ENCODE measurements at places on chromosomes 13 and 19.

DNA sequence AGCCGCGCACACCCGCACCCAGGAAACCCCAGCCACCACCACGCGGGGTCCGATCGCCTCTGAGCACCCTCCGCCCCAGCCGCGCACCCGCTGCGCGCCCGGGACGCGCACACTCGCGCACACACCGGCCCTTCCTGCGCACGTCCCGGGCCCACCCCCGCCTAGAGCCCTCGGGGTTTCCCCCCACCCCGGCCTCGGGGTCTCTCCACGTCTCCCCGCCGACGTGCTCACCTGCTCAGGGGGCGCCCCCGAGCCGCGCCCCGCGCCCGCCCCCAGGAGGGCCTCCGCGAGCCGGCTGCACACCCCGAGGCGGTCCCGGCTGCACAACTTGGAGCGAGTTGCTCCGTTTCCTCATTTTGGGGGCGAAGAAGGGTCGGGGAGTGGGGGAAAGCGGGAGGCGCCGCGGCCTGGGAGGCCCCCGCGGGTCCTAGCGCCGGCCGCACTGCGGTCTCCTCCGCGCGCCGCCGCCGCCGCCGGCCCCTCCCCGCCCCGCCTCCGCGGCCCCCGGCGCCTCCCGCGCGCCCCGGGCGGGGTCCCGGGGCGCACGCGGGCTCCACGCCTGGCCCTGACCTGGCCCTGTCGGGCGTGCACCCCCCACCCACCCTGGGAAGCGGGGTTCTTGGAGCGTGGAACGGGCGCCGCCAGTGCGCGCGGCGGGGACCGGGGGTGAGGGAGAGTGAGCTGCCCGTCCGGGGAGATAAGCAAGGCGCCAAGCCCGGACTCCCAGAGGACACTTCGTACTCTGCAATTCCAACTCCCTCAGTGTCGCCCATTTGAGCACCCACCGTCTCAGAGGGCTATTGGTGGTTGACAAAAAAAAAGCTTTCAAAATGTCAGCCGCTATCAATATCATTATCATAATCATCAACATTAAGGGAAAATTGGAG is at the start of gene MATK:
Gene MATK (minus strand): TSS at position 444 of the 887 bp plus-strand sequence. CDS start 1,246 bp downstream, outside the sequence.
- peak; percentile 52 for DNase-seq

GRCh38 chr13:110780422-110780821 is 66.9 kb downstream of the ING1 start:
- DNase-seq = no peak

DNA sequence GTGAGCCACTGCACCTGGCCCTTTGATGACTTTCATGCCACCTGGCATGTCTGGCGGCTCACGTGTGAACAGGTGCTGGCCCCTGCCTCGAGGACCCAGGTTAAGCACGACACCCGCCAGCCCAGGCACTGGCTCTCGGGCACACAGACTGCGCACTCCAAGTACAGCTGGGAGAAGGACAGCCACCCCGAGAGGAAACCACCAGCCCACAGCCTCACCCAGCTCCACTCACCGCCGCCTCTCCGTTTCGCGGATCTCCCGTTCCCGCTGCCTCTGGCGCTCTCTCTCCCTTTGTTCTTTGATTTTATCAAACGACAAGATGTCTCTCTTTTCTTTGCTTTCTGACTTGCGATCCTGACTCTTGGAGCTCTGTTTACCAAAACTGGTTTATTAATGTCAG is 27.4 kb upstream of the TINCR start:
- no peak for DNase-seq

DNA sequence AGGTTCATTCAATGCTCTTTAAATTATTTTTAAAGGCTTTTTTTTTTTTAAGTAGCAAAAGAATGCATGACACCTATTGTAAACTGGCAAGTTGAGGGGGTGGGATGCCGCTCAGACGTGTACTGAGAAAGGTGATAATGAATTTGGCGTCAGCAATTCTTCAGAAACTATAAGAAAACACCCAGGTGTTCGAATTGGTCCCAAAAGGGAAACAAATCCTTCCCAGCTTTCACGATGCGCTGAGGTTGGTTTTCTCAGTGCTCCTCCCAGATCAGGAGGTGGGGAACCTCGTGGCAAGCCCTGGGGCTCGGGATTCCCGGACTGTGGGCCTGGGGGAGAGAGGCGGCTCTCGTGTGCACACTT is 543 bp upstream of the FAM124A start:
- peak; percentile 7 for DNase-seq

DNA sequence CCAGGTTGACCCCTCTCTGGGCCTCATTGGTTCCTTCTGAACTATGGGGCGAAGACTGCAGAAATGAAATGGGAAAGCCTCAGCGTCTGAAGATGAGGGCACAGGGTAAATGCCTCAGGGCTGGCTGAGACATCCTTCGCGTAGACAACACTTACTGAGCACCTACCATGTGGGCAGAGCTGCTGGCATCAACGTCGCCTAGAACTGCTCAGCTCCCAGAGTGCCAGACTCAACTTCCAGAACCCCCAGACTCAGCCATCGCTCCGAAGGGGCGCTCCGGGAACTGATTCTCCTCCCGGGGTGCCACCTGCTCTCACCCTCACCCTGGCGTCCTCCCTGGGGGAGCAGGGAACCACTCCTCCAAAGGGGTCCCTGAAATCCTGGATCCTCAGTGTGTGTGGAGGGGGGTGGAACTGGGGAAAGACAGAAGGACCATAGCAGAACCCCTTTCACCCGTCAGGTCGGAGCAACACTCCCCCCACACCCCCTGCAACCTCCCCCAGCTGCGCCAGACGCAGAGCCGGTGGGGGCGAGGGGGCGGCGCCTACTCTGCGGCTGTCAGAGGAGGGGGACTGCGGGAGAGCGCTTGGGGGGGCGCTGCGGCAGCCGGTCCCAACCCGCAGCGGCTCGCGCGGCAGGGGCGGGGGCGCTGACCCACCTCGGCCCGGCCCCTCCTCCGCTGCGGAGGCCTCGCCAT is 8.2 kb upstream of the NFIC start:
- peak; percentile 40 for DNase-seq

- DNase-seq = no peak
These were observed 43.6 kb downstream of the RASA3 start for GRCh38 chr13:114088863-114089262.

DNA sequence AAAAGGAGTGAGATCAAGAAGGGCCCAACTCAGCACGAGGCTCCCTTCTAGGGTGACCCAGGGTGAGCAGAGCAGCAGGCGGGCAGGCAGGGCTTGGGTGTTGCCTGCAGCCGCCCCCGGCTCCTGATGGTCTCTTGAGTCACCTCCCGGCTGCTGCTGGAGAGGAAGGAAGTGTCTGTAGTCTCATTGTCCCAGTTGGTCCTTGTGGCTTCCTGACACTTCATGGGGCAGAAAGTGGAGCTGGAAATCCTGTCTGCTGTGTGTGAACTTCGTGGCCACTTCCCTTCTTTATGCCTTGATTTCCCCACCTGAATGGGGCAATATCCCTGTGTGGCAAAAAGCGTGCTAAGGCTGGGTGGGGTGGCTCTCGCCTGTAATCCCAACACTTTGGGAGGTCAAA is 2.5 kb downstream of the MAP1S start:
- no peak for DNase-seq

GRCh38 chr19:16266586-16266942 is 58.1 kb upstream of the KLF2 start:
- DNase-seq = peak; percentile 27

DNA sequence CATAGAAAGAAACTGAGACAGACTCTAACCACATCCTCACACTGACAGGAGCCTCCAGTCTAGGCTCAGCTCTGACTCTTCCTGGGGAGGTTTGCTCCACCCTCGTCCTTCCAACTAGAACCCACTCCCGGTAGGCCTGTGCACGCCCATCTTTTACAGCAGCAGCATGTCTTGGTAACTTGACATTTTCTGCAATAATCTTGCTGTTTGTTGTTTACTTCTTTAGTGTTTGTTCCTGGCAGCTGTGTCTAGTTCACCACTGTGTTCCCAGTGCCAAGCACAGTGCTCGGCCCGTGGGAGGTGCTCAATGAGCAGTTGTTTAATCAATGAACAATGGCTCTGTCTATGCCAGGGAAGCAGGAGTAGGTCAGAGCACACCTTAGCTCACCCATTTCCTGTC is 23.1 kb upstream of the ZNF729 start:
- no peak for DNase-seq

DNA sequence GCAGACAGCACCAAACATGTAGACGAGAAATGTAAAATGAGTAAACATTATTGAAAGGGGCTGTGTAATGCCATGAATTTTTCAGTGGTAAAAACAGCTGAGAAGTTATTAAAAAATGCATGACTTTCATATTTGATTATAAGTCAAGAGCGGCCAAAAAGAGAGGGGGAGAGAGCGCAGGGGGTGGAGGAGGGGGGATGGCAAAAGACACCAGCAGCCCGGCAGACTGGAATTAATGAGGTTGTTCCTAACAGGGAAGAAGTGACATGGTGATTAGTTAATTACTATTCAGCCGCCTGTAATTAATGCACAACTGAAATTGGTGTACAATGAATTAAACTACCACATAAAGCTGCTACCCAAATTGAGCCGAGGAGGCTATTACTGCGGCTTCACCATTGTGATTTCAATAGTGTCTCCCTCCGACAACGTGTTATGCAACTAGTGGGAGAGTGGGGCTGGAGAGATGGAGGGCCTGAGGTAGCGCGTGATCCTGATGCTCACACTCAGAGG is 89.1 kb upstream of the VSTM2B start:
- no peak for DNase-seq

DNA sequence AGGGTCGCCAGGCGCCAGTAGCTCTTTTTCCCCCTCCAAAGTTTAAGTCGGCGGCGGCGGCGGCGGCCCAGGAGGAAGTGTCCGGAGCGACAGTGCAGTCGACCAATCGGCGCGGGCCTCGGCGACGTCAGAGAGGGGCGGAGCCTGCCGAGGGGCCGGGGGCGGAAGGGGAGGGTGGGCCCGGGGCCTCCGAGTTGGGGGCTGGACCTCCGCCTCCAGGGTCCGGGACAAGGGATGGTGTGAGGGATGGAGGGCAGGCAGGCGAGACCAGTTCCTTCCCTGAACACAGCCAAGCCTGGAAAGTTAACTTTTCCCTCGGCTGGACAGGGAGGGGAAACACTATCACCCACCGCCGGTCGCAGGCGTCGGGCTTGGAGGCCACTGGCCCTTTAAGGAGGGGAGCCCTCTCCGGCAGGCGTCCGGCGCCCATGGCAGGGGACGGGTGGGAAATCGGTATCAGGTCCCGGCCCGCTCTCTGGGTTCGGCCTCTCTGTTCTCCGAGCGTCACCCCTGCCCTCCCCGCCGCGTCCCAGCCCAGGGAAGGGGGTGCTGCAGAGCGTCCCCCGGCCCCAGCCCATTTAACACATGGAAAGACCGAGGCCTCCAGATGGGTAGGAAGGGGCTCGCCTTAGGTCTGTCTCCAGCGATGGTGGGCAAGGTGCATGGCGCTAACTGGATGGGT is at the start of gene PRKD2:
Gene PRKD2 (minus strand): TSS at position 81 of the 682 bp plus-strand sequence. CDS start 744 bp downstream, outside the sequence.
- peak; percentile 93 for DNase-seq

DNA sequence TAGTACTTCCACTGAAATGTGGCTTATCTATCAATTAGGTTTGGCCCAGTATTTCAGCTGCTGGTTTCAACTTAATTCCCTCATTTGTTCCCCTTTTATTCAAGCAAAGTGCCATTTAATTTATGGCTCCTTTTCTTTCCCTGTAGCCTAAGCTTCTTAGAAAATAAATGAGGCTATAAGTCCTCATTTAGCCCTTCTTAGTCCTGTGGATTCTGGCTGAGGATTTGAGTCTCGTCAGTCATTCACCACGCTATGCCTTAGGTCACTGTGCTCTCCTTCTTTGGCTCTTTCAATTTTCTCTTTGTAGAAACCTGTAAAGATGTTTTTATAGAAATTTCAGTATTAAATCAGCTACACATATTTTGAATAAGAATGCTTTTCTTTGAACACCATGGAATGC is 579.1 kb downstream of the GPC6 start:
- no peak for DNase-seq

DNA sequence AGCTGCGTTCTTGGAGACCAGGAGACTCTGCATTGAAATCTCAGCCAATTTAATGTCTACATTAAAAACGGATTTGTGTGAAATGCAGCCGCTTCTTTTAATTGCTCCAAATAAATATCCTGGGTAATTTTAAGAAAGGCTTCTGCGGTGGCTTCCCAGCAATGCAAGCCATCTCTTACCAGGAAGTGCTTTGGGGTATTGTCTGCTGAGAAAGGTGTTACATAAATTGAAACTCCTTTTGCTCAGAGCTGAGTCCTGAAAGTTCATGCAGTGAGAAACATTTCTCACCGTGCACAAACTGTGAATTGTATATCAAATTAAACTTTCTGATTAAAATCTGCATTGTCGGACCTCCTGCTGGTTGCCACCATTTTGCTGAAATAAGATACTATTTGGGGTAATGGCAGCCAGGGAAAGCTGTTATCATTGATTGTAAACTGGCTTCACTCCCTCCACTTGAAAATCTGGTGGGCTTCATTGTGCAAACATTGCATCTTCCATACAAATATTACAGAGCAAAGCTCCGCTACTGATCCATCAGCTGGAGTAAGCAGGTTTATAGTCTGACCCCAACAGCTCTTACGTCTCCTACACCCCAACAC is 59.5 kb downstream of the ZIC5 start:
- no peak for DNase-seq

DNA sequence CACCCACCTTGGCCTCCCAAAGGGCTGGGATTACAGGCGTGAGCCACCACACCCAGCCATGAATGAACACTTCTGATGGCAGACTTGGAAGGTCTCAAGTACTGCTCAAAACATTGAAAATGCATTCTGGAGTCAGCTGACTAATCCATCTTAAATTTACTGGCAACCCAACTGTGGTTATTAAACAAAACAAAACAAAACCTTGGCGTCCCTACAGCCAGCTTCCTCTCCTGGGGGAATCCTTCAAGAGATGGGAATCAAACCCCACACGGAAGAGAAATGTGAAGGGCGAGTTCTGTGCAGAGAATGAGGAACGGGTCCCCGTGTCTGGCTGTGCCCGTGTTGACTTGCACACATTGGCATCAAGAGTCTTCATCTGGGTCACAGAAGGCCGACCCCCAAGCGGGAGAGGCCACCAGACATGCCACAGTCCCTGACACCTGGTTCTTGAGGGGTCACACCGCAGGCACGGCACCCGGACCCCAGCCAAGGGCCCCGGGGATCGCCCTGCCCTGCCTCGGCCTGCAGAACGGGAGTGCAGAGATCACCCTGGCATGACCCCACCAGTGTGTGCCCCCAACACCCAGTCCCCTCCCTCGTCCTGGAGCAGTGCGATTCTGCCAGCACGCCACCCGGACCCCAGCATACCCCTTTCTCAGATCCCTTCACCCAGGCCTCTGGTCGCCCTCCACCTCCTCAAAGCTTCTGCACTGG is 3.2 kb downstream of the MAP2K2 start:
- no peak for DNase-seq

GRCh38 chr13:30429235-30429634 is 6.9 kb downstream of the UBE2L5 start:
- DNase-seq = no peak

DNA sequence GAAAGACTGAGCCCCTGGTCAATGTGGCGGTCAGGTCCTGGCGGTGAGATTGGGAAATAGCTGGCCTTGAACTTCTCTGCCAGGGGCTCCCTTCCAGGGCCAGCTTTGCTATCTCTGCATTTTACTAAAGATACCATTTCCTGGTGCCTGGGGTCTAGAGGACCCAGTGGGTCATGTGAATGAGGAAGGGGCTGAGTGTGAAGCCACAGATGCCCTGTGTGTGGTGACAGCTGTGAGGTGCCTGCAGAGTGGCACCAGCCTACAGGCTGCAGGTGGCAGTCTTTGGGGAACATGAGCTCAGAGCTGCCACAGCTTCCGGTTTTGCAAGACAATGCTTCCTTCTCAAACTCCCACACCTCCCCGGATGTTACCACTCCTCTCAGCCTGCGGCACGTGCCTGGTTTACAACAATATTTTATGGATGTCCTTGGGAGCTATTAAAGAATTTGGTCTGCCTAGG is 5.2 kb upstream of the MLNR start:
- DNase-seq = peak; percentile 50

- no peak for DNase-seq
These were observed 30.3 kb upstream of the CEACAM4 start for GRCh38 chr19:41657157-41657556.
